ENCODE measurements at places on chromosomes 13 and 19. TPM values are rescaled to one million over a fixed set of nuclear protein-coding genes. Genes with fewer than 3 reads are reported as not detected.

DNA sequence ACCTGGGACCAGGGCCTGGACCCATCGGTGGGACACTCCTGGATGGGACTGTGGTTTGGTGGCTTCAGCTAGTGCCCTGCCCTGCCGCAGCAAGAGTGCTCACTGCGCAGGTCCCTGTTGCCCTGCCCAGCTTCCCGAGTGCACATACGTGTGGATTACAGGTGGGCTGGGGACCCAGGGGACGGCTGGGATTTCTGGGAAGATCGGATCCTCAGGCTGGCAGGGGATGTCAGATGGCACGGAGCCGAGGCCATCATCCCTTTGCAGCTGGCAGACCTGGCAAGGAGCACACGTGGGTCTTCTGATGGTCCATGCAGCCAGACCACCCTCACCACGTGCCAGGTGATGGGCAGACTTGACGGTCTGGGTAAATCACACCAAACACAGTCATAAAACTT lies 69.3 kb downstream of the CHST8 start:
- DNase-seq, result no peak

GRCh38 chr19:23762884-23763711 lies 4.4 kb upstream of the ZNF681 start:
- DNase-seq, result peak; percentile 86

DNA sequence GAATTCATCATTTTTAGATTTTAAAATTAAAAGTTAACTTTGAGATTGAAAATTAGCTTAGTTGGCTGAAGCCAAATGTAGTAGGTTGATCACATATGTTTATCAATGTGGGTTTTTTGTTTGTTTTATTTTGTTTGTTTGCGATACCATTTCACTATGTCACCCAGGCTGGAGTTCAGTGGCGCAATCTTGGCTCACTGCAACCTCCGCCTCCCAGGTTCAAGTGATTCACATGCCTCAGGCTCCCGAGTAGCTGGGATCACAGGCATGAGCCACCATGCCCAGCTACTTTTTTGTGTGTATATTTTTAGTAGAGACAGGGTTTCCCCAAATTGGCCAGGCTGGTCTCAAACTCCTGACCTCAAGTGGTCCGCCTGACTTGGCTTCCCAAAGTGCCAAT lies 665.7 kb upstream of the SLC10A2 start:
- DNase-seq, result no peak

GRCh38 chr19:5587661-5588060 lies 19.9 kb upstream of the TINCR start:
- DNase-seq, result no peak

DNA sequence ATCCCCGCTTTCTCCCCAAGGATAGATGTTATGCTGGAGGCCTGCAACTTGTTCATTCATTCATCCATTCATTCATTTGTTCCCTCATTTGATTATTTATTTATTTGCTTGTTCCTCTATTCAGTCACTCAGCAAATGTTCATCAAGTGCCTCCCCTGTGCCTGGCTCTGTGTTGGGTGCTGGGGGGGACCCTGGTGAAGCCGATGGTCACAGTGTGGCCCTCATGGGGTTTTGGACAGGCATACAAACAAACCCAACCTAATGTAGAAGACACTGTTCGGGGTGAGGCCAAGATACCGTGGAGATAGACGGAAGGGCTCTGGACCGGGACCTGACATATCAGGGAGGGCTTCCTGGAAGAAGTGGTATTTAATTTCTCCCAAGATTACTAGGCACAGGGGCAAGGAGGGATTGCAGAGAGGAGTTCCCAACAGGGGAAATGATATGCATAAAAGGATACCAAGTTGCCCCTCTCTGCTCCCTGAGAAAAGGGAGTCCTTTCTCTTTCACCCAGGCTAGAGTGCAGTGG lies 58.1 kb downstream of the ZNF536 start:
- DNase-seq, result no peak

GRCh38 chr19:19081642-19082151 lies 17.9 kb downstream of the SLC25A42 start:
- DNase-seq, result no peak

GRCh38 chr13:97885641-97886040 lies 67.8 kb upstream of the IPO5 start:
- no peak for DNase-seq

DNA sequence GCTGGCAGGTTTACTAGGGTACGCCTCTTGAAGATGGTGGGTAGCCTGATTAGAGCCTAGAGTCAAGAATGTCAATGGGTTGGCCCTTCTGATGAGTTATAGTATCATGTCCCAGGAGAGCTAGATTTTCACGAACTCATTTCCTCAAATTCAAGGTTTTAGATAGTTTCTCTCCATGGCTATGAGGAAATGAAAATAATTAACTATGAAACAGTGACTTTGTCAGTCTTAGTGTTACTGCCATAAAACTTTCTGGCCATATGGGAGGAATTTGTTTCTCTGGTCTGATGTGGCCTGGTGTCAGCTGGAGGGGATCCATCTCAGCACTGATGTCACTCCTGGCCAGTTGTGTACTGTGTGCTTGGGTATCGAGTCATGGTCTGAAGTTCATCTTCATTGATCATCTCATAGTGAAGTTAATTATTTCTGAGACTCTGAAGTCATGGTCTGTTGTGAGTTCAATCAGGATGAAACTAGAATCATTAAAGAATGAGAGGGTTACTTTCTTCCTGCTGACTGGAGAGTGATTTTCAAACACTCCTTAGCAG lies 49.4 kb upstream of the TNFSF11 start:
- peak; percentile 30 for DNase-seq

USPL1 gene
- 9.0 TPM for total RNA-seq

ODAD3 gene
- total RNA-seq, result 3.9 TPM

KCNN4 gene
- 45.7 TPM for total RNA-seq

All from PC-3 (cell line).